ENCODE measurements at places on chromosomes 1 and 21. TPM values are rescaled to one million over a fixed set of nuclear protein-coding genes. Genes with fewer than 3 reads are reported as not detected.

GRCh38 chr1:86381223-86381622 is 14.9 kb downstream of the ODF2L start:
- DNase-seq, result no peak

The SPRR2D gene
- total RNA-seq, result not detected

- DNase-seq, result no peak
Observed at GRCh38 chr21:29582855-29583254, 284.1 kb downstream of the BACH1 start.

The SIPA1L2 gene
- 35.9 TPM for total RNA-seq

GRCh38 chr1:106910798-106911197 is 145.7 kb upstream of the PRMT6 start:
- DNase-seq, result no peak

DNA sequence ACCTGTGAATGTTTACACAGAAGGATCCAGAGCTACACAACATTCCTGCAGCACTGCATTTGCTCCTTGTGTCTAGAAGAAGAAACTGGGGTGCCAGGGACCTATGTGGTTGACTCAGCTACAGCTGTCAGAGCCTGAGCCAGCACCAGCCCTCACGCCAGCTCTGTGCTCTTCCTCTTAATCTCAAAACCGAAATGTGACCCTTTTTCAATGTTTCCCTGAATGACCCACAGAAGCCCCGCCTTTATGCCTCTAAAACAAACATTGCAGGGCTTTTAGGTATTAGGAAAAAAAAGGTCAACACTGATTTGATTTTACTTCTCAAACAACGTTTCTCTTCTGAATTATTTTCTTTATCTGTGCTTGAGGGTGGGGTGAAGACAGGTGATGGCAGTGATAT is 260.5 kb downstream of the DYRK1A start:
- no peak for DNase-seq

DNA sequence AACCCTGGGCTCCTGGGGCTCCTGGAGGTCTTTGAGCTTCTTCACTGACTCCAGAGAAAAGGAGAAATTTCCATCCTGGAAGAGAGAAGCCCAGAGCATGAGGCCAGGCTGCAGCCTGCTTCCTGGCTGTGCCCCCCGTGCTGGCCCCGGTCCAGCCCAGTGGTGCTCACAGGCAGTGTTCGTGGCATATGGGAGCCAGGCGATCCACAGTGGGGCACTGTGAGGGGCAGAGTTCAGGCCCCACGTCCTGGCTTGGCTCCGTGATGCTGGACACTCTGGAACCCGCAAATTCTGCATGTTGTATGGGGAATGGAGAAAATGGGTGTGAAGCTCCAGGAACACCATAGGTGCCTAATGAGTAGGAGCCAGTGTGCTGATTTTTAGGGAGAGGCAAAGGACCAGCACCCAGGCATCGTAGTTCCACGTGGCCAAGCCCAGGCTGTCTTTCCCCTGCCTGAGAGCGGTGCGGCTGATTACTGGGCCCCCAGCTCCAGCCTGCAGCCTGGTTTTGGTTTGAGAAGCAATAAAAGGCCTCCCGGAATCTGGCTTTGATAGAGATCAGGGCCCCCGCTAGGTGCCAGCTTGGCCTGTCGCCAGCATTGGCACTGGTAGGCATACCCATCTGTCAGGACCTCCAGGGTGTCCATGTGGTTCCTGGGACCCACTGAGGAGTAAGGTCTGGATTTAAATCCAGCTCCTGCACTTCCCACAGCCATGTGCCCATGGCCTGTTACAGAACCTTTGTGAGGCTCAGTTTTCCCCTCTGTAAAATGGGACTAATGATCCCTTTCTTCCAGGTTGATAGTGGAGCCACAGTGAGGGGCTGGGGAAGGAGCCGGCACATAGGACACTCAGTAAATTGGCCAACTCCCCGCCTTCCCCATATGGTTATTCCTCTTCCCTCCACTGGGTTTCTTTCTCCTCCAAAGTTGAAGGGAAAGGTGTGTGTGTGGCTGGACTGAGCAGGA is 725 bp downstream of the GUCA2A start:
- DNase-seq, result no peak

DNA sequence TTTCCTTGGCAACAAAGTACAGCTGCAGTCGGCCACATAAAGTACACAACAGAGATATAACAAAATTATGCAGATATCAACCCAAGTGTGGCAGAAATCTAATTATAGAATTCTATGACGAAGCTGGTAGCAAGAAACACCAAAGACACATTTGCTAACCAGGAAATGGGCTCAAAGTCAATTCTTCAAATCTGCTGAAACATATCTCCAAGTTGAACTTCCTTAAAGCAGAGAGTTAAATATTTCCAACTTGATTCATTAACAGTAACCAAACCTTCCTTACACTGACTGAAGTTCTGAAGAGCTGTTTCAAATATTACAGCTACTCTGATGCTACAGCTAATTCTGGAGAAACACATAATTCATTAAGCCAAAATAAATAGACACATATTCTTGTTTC is 67.6 kb upstream of the SDC3 start:
- no peak for DNase-seq

DNA sequence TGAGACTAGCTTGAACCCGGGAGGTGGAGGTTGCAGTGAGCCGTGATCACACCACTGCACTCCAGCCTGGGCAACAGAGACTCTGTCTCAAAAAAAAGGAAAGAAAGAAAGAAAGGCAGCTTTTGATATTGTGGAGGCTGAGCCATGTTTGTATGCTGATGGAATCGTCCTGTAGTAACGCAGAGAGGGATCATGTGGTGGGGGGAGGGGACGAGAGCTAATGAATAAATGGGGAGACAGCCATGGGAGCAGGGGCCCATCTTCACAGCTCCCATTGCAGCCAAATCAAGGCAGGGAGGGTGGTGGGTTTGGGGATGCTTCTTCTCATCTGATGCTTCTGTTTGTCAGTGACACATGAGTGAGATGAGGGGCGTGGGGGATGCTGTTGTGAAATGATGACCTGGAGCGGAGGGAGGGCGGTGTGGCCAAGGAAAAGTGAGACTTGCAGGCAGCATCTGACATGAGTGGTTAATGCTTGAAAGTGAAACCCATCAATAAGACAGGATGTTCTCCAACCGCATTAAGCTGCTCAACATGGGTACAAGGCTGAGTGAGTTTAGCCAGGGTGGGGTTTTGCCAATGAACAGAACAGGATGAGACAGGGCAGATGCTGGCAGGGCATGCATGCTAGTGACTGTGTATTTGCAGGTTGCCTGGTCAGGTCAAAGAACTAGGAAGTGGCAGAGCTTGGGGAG is 16.7 kb downstream of the SPATA21 start:
- DNase-seq, result no peak

- DNase-seq, result no peak
Observed at GRCh38 chr1:168243636-168244212, 17.9 kb downstream of the SFT2D2 start.

GRCh38 chr1:200154069-200154767 is 126.7 kb downstream of the NR5A2 start:
- no peak for DNase-seq
